Non-pigmented ciliary epithelial cell (primary cell): ENCODE measurements at places on chromosomes 1 and 21.

DNA sequence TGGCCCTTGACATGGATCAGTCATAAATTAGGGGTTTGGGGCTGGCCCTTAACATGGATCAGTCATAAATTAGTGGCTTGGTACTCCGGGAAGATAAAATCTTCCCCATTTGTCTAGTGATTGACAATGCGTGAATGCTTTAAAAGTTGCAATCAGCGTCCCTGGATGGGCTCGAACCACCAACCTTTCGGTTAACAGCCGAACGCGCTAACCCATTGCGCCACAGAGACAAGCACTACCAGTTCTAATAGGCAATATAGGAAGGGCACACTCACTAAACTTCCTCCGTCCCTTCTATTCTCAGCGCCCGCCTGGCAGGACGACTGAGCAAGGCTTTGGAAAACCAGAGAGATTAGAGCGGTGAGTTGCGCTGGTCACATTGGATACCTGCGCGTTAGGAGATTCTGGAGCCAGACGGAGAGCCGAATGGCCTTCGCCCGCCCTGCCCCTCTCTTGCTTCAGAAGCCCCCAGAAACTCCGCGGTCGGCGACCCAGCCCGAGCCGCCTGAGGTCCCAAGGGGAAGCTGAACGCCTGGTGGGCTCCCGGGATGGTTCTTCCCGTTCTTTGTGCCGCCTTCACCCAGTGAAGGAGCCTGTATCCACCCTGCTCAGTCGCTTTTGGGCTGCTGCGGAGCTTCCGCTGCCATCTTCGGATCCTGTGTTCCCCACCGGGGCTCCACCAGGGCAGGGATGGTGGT lies 235.9 kb downstream of the FAM72C start:
- no peak for DNase-seq

GRCh38 chr1:235997049-235997448 lies 67.8 kb downstream of the NID1 start:
- DNase-seq, result no peak

GRCh38 chr1:73803380-73803779 lies 394.6 kb downstream of the LRRIQ3 start:
- no peak for DNase-seq

- no peak for DNase-seq
These were observed 135.6 kb downstream of the CYYR1 start for GRCh38 chr21:26437326-26438009.

DNA sequence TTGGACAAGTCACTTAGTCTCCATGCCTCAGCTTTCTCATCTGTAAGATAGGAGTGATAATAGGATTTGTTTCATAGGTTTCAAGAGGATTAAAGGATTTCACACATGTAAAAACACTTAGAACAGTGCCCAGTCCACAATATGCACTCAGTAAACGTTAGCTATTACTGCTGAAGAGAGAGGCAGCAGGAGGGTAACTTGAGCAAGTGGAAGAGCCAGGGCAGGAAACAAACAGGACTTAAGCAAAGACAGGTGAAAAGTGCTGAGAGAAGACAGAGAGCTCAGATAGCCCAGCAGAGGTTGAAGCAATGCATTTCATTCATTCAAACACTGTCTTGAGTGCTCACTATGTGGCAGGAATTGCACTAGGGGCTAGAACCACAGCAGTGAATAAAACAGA lies 21.1 kb upstream of the H3-3A start:
- no peak for DNase-seq

- peak; percentile 22 for DNase-seq
These were observed 11.8 kb upstream of the F3 start for GRCh38 chr1:94553323-94553730.

- DNase-seq, result no peak
These were observed 2.3 kb downstream of the AGPAT3 start for GRCh38 chr21:43867332-43867703.

DNA sequence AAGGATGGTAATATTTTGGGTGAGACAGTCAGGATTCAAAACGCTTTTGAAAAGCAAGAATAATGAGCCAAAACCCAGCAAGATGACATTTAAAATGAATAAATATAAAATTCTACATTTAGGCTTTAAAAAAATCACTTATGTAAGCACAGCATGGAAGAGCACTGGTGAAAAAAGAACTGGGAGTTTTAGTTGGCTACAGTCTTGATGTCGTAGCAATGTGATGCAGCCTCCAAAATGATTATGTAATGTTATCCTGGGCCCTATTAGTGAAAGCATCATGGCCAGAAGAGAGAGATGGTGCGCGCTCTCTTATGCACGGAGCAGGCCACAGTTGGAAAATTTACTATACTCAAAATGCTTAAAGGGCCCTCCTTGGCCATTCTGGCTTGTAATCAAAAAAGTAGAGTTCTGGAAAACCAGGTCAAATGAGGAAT lies 5.1 kb downstream of the KCNJ9 start:
- DNase-seq, result no peak

DNA sequence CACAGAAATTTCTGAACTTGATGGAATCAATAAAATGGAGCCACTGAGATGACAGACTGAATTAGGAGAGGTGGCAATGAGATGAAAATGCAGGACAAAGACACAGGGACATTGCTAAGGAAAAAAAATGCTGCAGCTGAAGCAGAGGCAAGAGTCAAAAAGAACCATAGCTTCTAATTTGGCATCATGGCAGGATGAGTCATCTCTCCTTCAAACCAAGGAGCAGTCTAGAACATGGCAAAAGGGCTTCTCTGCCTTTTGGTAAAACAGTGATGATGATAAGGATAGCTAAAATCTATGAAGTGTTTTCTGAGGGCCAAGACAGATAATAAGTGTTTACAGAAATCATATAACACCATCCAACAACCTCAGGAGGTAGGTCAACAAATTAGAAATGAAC lies 16.8 kb downstream of the SLC19A2 start:
- no peak for DNase-seq

DNA sequence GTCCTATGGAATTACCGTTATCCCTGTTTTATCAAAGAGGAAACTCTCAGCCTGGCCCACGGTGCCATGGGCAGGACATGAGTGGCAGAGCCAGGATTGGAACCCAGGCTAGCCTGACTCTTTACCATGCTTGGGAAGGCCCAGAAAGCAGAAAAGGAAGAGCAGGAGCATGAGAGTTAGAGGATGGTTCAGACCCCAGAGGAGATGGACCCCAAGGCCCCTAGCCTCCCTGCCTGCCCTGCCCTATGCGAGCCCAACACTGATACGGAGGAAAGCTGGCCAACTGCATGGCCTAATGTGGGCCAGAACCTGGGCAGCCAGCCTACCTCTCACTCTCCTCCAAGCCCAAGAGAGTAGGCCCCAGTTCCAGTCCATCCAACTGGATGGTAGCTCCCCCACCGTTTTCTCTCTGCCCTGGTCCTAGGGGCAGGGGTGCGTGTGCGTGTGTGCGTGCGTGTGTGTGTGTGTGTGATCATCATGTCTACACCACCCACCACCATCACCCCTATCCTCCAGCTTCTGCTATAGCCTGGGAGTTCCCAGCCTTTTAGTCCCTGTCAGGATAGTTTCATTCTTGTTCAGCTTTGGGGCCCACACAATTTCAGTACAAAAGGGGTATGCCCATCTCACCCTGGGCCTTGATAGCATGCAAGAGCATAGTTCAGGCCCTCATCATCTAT lies 15.4 kb upstream of the MEX3A start:
- no peak for DNase-seq

GRCh38 chr1:154557248-154557938 lies 1.1 kb downstream of the UBE2Q1 start:
- DNase-seq, result no peak

GRCh38 chr1:210294999-210295745 lies 33.5 kb upstream of the HHAT start:
- DNase-seq, result no peak

GRCh38 chr1:24923485-24924113 lies 6.5 kb downstream of the RUNX3 start:
- DNase-seq, result no peak

DNA sequence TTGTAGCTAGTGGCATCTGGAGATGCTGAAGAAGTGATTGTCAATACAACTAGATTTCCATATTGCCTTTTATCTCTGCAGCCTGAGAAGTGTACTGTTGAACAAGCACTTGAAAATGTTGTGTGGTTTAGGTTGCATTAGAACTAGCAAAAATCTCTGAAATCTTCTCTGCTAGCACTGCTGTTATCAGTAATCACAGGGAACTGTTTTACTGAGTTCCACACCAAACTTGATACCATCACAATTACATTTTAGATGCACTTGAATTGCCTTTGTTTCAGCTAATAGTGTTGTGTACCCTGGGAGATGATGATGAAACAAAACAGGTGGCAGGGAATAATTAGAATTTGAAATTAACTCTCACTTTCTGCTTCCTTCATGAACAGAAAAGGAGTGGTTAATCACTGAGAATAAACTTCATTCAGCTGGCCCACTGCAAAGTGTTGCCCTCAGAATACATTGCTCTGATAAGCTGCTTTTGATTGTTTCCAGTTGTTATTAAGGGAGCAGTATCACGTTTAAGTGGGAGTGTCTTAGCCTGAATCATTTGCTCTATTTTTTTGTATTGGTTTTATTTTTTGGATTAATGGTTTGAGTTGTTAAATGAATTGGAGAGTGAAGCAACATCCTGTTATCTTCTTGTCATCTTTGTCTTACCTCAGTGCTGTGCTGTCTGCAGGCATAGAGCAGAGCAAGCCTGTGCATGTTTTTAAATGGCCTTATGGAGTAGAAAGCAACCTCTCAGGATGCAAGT lies 13.0 kb downstream of the FAM20B start:
- DNase-seq, result no peak

DNA sequence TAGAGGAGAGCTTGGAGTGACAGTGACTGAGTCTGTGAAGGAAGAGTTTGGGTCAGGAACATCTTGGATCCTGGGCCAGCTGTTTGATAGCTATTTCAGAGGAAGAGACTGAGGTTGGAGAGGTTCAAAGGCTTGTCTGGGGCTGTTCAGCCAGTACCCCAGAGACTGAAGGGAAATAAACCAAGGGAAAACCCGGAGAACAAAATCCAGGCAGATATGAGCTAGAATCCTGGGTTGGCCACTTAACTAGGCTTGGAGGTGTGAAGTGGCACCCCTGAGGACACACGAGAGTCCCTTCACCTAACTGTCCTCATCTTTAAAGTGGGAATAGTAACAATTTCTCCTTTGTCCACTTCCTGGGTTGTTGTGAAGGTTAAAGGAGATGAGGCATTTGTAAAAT lies 23.1 kb upstream of the EPB41 start:
- no peak for DNase-seq
